HepG2 (cell line): ENCODE measurements at places on chromosomes 3 and 15. TPM values are rescaled to one million over a fixed set of nuclear protein-coding genes. Genes with fewer than 3 reads are reported as not detected.

- H3K27me3 ChIP-seq: no peaks in the 10 kb centered on the region
- H3K4me3 ChIP-seq: no peak overlapping the region
- H3K4me1 ChIP-seq: 0 out of 2 replicates have a peak, but pooled peaks cover 7% of the 10 kb centered on the region
- peak; percentile 3 for DNase-seq
- H3K36me3 ChIP-seq: no peaks in the 10 kb centered on the region
Measured at GRCh38 chr3:171396048-171396447, 64.2 kb downstream of the TNIK start.

Gene SLC22A14
- 0.03 TPM in 1 of 2 replicates, not detected in the other for polyA plus RNA-seq

DNA sequence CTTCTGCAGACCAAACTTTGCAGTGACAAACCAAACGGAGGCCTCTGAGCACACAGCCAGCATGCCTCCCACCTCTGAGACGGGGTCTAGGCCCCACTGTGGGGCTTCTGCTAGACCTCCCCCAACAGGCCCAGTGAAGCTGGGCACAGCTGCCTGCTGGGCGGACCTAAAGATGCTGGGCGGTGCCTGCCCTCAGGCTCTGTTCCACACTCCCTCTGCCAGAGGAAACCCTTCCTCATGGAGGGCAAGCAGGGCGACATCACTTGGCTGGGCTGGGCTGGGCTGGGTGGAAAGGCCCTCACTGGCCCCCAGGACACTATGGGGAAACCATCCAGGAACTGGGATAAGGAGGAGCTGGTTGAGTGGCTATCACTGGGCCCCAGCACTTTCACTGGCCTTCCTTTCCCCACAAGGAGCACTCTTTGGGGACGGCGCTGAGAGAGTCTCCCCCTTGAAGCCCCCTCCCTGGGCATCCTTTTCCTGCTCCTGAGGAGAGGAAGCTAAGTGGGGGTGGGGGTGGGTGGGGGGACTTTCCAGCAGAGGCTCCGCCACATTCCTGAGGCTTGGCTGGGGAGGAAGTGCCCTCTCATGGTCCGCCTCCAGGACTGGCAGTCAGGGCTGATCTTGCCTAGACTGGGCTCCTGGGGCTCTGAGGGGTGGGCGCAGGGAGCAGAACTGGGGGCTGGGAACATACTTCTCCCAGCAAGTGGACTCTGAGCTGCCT lies 98.1 kb upstream of the HACD2 start:
- no peak overlapping the region for H3K27ac ChIP-seq
- no peak overlapping the region for H3K4me3 ChIP-seq
- H3K4me1 ChIP-seq: peaks cover 16% of the 10 kb centered on the region
- no peaks in the 10 kb centered on the region for H3K27me3 ChIP-seq
- no peak for DNase-seq

Gene GUCA1C
- not detected in 2 replicates for polyA plus RNA-seq

DNA sequence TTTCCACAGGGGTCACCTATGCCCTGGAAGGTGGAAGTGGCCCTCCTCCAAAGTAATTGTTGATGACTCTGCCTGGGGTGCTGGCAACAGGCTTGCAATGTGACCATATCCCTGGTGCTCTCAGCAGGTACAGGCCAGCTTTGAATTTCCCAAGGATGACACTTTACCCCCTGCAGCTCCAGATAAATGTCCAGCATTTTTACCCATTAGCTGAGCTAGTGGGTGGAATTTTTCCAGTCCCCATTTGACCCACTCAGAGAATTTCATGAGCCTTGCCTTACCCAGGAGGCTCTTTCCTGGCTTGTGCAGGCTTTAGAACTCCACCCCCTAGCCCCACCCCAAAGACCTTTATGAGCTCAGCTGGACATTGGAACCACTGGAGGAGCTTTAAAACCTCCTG lies 77.6 kb downstream of the ST8SIA2 start:
- no peak overlapping the region for H3K4me3 ChIP-seq
- H3K27ac ChIP-seq: no peak overlapping the region
- H3K36me3 ChIP-seq: no peaks in the 10 kb centered on the region
- H3K4me1 ChIP-seq: no peaks in the 10 kb centered on the region

DNA sequence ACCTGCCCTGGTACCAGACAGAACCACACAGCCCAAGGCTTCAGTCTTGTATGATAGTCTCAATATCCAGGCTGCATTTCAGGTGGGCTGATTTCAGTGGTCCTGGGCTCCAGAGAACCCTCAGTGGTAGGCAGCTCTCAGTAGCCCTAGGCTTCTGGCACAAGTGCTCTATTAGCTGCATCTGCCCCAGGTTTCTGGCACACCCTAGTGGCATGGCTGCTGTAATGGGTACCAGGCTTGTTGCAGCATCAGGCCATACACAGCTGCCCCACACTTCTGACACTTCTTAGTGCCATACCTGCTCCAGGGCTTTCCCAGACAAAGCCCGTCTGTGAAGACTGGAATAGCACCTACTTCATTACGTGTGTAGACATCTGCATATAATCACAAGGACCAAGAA lies 1062.2 kb upstream of the EPHA6 start:
- no peak overlapping the region for H3K4me3 ChIP-seq
- no peak for DNase-seq
- H3K27ac ChIP-seq: no peak overlapping the region
- H3K4me1 ChIP-seq: no peaks in the 10 kb centered on the region
- H3K36me3 ChIP-seq: no peaks in the 10 kb centered on the region
